Left ventricle myocardium inferior (tissue), 1 donor: ENCODE measurements at places on chromosomes 4 and X.

DNA sequence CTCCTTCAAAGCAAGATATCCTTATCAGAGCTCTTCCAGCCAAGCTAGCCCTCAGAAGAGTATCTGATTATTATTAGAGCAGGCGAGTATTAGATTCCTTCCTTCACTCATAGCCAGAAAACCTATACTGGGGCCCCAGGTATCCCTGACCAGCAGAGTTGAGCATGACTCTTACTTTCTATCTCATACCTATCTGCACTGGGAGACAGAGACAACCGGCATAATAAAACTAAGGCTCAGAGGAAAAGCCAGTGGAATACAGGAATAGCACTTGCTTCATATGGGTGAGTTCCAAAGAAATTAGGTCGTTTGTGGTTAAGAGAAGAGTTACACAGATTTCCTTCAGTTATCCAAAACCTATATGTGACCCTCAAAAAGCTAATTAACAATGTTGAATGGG is 41.8 kb upstream of the COX7B2 start:
- no peak for DNase-seq

- DNase-seq: no peak
Measured at GRCh38 chr4:159698336-159698735, 595.5 kb downstream of the RAPGEF2 start.

DNA sequence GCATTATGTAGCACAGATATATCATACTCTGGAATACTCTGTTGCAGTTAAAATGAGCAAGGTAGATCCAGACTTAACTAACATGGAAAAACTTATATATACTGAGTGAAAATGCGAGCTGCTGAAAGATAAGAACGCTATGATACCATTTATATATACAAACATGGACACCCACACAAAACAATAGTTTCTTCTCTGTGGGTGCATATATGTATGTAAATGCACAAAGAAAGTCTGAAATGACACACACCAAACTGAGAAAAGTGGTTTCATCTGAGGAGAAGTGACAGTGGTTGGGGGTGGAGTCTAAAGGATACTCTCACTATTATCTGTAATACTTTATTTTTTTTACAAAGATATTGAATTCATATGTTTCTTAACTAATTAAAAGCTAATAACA is 12.2 kb upstream of the FGF2 start:
- DNase-seq: no peak

DNA sequence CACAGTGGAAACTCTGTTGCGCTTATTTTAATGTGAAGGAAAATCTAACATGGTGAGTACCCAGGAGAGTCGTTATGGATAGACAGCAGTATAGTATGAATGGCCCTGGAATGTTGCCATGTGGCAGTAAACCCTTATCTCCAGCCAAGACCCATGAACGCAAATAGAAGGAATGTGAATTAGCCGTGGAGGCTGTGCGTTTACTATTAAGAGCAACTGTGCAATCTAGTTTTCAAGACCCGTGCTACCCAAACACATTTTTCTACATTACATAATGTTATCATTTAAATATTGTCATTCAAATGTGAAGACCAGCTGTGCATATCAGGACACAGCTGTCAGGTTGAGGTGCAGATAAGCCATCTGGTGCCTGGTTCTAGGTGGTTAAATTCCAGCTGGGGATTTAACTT is 13.3 kb upstream of the AGA start:
- DNase-seq: no peak

DNA sequence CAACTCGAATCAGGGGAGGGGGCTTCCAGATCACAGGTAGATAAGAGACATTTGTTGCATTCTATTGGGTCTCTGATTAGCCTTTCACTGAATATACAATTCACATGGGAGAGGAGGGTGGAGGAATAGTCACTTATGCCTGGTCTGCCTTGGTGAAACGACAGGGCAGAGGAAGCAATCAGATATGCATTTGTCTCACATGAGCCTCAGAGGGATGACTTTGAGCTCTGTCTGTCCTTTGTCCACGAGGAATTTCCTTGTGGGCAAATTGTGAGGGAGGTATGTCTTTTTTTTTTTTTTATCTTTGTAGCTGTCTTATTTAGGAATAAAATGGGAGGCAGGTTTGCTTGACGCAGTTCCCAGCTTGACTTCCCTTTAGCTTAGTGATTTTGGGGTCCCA is 28.5 kb upstream of the TMSB4X start:
- no peak for DNase-seq

- no peak for DNase-seq
Measured at GRCh38 chr4:188647820-188648370, 508.7 kb downstream of the TRIML1 start.

- DNase-seq: peak; percentile 48
Measured at GRCh38 chr4:81470456-81471297, 1.0 kb downstream of the RASGEF1B start.

GRCh38 chrX:74527350-74527749 is 87.1 kb downstream of the RLIM start:
- no peak for DNase-seq

DNA sequence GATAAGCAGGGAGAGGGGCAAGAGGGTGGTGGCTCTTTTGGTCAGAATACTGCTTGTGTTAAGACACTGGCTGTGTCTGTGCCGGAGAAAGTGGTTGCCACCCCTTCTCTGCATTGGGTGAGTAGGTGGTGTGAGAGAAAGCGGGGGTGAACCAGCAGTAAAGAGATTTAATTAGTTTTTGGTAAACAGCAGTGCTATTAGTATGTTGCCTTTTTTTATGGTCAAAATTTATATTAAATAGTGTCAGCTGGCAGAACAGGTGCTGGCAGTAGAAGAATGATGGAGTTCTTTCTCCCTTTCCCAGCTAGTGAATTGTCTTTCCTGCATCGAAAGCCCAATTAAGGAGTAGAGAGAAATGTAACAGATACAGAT is 181.6 kb downstream of the LARP7 start:
- DNase-seq: no peak

- no peak for DNase-seq
Measured at GRCh38 chr4:109016200-109016599, 253.3 kb upstream of the ETNPPL start.

GRCh38 chr4:114132830-114133229 is 153.4 kb upstream of the ARSJ start:
- no peak for DNase-seq

DNA sequence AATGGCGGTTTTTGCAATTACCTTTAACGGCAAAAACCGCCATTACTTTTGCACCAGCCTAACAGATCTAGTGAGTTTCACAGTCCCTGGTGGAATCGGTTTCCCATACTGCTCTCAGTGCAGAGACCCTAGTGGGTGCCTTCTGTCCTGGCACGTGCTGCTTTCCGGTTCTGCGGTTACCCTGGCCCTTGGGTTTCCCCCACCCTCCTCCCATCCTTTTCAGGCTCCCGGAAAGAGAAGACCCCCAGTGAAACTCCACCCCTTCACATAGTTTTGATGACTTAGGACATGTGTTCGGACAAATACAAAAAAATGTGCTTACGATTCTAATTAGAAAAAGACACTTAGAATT is 36.9 kb downstream of the NLGN3 start:
- DNase-seq: no peak
